ENCODE measurements at places on chromosomes 16 and 17. TPM values are rescaled to one million over a fixed set of nuclear protein-coding genes. Genes with fewer than 3 reads are reported as not detected.

GRCh38 chr16:1126044-1126443 is 26.9 kb upstream of the CACNA1H start:
- DNase-seq: no peak

DNA sequence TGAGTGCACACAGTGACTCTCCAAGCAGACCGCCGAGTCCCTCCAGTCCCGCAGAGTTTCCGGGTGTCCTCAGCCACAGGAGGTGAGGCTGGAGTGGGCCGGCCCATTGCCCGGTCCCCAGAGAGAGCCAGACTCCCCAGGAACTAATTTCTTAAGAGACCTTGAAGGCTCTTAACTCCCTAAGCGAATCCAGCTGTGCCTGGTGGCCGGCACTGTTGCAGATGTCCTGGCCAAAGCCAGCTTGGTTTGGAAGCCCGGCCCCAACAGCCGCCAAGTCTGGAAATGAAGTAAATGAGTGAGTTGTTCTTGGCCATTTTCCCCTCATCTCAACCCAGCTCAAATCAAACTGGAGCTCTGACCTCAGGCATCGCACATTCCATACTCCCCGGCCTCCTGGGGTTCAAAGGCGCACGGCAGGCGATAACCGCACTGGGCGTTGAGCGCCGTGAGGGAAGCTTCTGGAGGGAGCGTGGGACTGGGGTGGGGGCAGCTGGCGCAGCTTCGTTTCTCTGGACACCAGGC is 42.0 kb downstream of the CMIP start:
- peak; percentile 27 for DNase-seq

DNA sequence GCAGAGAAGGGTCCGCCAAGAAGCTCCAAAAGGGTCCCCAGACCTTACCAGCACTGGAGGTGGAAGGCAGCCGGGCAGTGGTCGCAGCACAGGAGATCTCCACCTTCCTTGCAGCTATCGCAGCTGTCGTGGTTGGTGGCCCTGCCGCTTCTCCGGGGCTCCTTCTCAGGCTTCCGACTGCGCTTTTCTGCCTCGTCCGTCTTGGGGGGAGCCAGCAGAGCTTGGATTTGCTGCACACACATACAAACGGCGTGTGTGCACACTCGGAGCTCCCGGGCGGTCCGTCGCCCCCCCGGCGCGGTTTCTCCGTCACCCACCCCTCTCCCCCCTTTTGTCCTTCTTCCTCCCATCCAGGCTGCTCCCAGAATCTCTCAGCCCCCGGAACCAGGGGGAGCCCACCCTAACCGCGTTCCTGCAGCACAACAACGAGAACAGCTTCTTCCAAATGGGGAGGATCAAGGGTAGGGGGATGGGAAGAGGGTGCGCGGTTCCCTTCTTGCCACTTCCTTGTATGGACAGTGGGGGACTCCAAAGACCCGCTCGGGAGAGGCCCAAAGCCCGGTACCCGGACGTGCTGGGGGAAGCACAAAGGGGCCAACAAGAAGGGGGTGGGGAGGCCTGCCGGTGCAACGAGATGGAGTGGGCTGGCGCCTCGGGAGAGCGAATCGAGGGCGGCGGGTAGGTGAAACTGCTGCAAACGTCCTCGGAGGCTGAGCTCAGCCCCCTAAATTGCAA is 1.1 kb downstream of the PHF12 start:
- no peak for DNase-seq

DNA sequence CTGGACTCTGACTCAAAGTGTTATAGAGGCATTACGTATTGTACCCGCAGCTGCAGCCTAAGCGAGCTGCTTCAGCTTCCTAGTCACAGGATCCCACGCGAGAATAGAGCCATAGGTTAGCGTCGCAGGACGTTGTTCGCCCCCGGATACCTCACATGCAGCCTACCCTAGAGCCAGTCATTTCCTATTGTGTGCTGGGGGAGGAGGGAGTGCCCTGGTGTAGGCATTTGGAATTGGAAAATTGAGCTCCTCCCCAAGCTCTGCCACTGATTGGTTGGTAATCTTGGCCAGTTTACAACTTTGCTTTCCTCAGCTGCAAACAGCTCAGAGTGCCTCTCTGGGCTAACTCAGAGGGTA is 530 bp downstream of the NAA60 start:
- DNase-seq: no peak

DNA sequence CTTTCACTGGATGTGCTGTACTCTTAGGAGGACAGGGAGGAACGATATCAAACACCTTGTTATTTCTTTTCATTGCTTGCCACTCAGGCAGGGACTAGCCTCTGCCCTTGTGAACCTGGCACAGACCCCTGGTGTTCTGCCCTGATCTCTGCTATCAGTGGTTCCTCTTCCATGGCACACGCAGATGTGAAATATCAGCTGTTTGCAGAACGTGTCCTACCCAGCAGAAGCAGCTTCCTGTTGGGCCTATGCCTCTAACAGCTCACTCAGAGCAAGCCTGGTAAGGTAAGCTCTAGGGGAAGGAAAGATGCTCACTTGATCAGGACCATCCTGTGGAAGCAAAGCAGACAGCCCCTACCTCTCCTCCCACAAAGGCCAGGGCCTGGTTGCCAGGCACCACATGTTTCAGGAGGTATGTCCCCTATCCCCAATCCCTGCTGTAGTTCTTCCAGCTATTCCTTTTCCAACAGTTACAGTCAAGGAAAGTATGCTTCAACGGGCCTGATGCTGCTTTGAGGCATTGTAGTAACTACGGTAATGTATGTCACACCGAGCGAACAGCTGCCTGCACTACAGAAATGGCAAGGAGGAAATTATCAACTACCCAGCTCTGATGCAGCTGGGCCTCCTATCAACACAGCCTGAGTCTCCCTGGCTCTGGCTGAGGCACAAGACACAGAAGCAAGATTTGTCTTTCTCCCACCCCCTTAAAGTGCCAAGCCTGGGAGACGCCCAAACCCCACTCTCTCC is 41.3 kb upstream of the GFOD2 start:
- no peak for DNase-seq

GRCh38 chr17:17021194-17021863 is 20.9 kb upstream of the MPRIP start:
- DNase-seq: no peak

GUCY2D gene
- not detected for polyA plus RNA-seq

- DNase-seq: no peak
Measured at GRCh38 chr16:68475071-68475470, 26.8 kb upstream of the SMPD3 start.

ALOX15 gene
- polyA plus RNA-seq: 0.50 TPM

DNA sequence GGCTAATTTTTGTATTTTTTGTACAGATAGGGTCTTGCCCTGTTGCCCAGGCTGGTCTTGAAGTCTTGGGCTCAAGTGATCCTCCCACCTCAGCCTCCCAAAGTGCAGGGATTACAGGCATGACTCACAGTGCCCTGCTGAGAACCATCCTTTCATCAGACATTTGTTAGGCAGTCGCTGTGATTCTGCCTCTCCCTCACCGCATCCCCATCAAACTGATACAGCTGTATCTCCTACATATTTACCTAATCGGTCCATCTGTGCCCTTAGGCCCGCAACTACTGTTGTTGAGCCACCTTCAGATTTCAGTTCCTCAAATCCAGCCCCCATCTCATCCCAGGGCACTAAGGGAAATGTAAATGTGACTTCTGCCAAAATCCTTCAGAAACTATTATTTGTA is 2.0 kb upstream of the SLC43A2 start:
- no peak for DNase-seq

ITGAD gene
- 0.18 TPM for polyA plus RNA-seq

AIPL1 gene
- 0.08 TPM for polyA plus RNA-seq

All from left renal pelvis (tissue), 4 donors.